ENCODE measurements at places on chromosomes 1 and 21.

- no peak for DNase-seq
These were observed 206.2 kb upstream of the ADAMTS5 start for GRCh38 chr21:27173053-27173452.

DNA sequence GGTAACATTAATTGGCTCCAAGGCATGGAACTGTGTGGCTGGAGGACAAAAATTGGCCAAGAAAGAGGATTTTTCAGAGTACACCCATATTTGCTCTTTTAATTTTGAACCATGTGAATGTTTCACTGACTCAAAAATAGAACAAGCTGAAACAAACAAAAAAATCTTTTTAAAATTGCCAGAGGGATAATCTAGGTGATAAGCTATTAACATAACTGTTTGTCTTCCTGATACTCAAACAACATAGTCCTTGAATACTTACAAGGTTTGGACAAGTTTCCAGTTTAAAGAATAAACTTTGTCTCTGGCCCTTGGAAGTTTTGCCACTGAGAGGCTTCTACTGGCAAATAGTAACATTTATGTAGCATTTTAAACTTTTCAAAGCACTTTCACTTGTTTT lies 30.0 kb upstream of the PIGC start:
- DNase-seq = no peak

- no peak for DNase-seq
These were observed 5.1 kb downstream of the FHAD1 start for GRCh38 chr1:15251857-15252835.

DNA sequence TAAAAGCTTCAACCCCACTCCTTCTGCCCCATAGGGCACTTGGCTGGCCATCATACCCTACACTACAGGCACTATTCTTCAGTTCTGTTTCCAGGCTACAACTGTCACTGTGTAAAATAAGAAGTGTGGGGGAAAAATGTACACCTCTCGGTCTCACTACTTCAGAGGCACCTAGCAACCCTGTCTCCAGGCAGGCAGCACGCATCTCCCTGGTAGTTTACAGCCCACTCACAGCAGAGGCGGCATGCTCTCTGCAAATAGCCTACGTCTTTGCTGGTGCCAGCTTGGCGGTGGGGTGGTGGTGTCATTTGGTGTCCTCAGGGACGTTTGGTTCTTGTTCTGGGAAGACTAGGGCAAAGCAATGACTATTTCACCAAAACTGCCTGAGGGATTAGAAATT lies 48.2 kb upstream of the BTG3 start:
- DNase-seq = no peak

DNA sequence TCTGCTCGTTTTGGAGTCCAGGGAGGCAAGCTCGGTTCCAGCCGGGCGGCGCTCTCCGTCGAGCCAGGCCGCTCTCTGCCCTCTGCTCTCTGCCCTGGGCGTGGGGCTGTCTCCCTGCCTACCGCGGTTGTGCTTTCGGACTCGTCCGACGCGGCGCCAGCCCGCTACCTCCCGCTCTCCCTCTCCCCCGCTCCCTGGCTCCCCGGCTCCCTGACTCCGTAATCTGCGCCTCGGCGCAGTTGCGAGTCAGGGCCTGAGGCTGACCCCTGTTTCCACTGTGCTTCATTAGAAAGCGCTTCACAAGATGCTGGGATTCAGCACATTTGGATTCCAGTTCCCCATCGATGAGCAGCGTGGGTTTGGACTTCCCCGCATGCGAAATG lies 2.2 kb downstream of the SOX13 start:
- no peak for DNase-seq

GRCh38 chr1:23169727-23170335 lies 1.2 kb upstream of the LUZP1 start:
- DNase-seq = peak; percentile 59

DNA sequence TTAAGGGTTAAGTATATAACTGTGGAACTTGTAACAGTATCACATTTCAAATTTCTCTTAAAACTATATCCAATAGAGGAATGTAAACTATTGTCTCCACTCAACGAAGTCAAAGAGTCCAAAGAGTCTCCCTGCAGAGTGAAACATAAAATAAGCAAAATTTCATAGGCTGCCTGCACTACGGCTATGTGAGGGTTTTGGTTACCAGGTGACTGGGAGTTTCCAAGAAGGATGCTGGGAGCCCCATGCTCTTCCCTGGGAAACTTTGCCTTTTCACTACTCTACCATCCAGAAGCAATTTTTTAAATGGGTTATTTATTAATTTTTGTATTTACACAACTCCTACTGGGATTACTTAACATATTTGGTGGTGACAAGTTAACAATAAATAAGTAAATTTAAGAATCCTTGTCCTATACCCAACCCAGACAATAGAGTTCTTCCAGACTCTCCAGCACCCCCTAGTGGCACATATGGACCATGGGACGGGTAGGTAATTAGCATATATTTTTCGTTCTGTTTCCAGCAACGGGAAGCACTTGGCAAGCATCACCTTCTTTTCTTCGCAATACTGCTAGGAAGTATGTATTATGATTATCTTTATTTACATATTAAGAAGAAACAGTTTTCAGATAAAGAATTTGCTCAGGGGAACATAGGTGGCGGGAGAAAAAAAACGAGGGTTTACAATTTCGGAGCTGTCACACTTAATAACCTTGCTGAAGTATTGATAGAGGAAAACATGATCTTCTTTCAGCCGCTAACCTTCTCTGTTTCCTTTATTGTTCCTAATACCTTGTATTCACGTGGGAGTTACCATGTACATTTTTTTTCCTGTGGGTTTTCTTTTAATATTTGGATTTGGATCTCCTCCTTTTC lies 3.5 kb downstream of the FMO2 start:
- DNase-seq = peak; percentile 67

- DNase-seq = peak; percentile 50
These were observed 226.5 kb downstream of the SMYD3 start for GRCh38 chr1:246280551-246280950.

Data from tongue (tissue), 3 donors.